C1 segment of cervical spinal cord (tissue), 14 donors: ENCODE measurements at places on chromosomes 5 and 9.

GRCh38 chr5:15717001-15717400 lies 217.0 kb downstream of the FBXL7 start:
- DNase-seq = no peak

DNA sequence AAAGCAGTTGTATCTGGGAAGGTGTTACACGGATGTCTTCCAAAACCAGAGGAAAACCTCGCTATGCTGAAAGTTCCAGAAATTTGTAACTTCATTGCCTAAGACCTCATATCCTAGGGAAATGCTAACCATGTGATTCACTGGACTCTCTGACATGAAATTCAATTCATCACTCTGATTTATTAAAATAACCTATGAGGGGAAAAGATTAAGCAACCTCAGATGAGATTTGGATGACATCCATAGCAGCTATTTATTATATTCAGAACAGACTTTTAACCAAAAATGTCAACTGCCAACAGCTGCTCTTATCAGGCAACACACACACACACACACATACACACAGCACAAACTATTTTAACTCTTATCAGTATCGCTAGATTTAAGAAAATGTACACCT lies 1006.4 kb upstream of the CTNND2 start:
- no peak for DNase-seq

GRCh38 chr5:43456556-43456955 lies 27.1 kb downstream of the TMEM267 start:
- DNase-seq = no peak

DNA sequence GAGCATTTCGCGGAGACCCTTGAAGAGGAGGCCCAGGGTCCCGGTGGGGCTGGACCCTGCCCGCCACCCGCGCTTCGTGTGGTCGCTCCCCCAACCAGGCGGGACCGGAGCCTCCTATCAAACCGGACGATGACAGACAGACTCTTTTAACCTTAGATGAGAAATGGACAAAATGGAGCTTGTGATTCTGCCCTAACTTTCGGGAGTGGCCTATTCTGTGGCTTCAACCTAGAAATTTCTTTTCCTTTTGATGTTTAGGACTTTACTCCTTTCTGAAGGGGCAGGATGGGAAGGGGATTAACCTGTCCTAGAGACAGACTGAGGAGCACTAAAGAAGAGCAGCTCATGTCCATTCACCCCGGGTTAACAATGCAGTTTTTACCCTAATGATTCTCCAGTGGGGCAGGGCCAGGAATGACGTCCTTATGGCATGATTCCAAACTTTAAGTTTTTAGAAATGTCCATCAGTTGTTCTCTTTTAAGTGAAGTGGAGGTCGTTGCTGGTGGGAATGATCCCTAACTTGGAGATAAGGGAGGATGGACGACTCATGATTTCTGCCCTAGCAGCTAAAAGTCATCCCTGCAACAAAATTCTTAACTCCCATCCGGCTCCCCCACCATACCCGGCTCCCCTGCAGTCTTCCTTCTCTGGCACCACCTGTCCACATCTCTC lies 1.0 kb downstream of the NIPSNAP3A start:
- no peak for DNase-seq

- DNase-seq = peak; percentile 67
Observed at GRCh38 chr5:62306896-62307689, 1.1 kb downstream of the KIF2A start.

- no peak for DNase-seq
Observed at GRCh38 chr5:44387921-44388320, 1.3 kb downstream of the FGF10 start.

DNA sequence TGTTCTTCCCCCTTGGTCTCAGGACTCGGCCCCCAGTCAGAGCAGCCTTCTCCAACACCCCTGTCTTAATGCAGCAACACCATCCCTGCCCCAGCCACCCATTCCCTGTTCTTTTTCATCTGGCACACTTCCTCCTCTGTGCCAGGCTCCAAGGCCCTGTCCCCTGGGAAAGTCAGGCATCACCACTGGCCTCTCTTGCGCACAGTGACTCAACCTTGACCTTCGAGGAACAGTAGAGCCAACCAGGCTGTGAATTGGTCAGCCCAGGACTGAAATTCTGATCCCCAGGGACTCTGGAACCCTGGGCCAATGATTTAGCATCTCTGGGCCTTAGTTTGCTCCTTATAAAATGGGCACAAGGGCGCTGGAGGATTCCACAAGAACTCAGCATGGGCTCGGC lies 10.5 kb upstream of the RALGDS start:
- DNase-seq = no peak

DNA sequence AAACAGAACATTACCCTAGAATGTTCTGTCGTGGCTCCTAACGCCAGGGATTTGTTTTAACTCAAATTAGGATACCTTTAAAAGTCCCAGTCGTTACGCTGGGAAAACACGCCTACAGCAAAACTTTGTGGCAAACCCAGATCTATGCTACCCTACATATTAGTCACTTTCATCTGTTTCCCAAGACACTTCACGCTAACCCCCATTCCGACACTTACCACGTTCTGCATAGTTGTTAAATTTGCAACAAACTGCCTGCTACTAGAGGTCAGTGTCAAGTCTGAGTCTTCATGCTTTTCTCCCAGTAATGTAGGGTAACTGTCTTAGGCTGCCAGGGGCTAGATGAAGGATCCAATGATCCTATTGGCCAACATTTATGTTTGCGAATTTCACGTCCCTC lies 140.3 kb downstream of the RASEF start:
- no peak for DNase-seq

- DNase-seq = no peak
Observed at GRCh38 chr5:110757118-110757729, 18.4 kb downstream of the SLC25A46 start.

DNA sequence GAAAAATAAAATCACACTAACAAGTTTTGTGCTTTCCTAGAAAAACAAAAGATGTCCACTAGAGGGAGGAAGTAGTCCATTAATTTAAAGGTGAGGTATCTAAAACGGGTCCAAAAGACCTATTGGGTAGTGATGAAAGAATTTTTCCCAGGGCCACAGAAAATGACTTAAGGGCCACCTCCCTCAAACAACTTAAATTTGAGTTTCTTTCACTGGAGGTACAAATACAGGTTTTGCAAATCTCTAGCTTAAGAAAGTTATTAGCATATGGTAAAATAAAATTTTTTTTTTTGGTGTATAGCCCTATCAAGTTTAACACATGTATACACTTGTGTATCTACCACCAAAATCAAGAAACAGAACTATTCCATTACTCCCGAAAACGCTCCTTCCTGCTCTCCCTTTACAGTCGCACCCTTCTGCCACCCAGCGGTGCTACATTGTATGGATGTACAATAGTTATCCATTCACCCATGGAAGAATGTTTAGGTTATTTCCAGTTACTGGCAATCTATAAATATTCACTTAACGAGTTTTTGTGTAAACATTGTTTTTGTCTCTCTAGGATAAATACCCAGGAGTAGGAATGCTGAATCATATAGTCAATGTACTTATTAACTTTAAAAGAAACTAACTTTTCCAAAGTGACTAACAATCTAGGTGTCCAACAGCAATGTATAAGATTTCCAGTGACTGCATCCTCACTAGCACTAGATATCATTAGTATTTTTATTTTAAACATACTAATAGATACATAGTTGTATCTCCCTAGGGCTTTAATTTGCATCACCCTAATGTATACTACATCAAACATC lies 21.9 kb downstream of the DEPDC1B start:
- DNase-seq = no peak

GRCh38 chr9:18473652-18474279 lies at the start of gene ADAMTSL1:
TSS of gene ADAMTSL1 (plus strand) at chr9:18474153. CDS start at chr9:18474233, 80 bp downstream.
- peak; percentile 19 for DNase-seq

DNA sequence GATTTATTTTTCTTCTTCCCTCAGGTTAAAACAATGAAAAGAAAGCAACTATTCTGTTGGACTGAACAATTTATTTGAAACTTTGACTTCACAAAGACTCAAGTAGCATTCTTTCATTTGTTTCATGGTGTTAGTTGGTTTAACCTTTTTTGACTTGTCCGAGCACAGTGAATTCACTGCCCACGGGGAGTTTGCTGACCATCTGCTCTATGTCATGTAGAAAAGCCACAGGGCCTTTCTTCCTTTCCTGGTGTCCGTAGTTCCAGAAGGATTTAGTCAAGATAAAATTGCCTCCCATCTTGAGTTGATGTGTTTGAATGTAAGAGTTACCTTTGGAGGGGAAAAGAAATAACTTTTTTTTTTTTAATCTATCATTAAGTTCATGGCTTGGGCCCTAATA lies 55.1 kb upstream of the ZNF608 start:
- DNase-seq = no peak

DNA sequence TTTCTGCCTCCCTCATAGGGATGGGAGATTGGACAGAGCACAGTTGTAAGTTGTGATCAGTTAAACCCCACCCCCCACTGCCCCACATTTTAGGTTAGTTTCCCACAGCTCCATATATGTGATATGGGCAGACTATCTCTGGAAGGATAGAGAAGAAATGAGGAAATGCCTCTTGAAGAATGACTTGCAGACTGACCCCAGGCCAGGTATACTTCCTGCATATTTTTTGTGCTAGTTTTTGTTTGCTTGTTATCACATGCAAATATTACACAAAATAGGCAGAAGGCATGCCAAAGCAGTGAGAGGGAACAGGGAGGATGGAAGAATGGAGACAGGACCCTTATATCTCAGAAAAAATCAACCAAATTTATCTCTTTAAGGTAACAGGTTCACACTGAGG lies 10.1 kb upstream of the GLRX start:
- DNase-seq = no peak

DNA sequence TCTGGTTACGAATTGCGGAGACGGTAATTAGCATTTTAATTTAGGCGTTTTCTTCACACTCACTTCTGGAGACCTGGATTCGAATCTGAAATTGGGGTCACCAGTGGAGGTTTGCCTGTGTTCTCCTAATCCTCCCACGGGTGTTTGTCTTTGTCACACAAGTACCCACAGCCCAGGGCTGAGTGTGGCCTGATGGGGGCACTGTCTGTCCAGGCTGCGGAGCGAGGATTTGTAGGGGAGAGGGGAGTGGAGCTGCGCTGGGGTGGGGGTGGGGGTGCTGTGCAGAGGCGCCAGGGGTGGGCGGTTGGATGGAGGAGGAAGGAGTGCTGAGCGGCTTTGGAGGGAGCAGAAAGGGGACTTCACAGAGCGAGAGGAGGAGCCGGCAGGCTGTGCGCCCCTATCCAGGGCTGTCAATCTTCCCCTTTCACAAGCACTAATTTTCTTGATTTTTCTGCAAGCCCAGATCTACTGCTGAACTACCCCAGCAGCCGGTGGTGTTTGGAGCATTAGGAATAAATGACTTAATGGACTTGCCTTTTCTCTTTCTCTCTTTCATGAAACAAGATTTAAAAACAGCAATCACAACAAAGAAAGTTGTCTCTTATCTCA lies 53.1 kb downstream of the TSPAN17 start:
- no peak for DNase-seq

DNA sequence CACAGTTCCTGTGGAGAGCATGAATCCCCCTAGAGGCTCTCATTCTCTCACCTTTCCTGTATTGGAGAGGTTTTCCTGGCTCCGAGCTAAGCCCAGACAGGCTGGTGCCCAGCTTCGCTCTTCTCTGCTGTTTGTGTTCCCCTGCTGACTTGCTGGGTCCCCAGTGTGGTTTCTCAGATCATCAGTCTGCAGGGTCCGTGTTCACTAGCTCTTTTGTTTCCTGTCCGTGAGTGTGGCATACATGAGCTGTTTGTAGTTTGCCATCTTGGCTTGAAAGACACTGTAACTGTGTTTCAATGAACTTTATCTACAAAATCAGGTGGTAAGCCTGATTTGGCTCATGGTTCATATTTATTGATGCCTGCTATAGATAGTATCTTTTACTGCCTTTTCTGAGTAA lies 23.8 kb downstream of the LOX start:
- no peak for DNase-seq

- no peak for DNase-seq
Observed at GRCh38 chr9:129240581-129241211, 62.6 kb upstream of the IER5L start.

GRCh38 chr5:178589180-178590140 lies 733 bp downstream of the COL23A1 start:
- DNase-seq = no peak

DNA sequence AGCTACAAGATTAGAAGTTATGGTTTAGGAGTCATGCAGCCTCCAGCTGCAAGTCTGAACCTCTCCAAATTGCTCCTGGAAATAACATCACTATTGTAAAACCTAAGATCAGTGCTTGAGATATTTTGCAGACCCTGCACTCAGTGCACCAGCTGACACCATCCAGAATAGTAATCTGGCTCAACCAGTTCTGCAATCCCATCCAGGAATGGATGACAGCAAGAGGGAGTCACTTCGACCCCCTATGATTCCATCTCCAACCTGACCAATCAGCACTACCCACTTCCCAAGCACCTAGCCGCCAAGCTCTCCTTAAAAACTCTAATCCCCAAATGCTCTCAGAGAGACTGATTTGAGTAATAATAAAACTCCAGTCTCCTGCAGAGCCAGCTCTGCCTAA lies 37.9 kb upstream of the NR4A3 start:
- no peak for DNase-seq

- DNase-seq = no peak
Observed at GRCh38 chr5:132669966-132670882, 3.6 kb upstream of the IL4 start.

DNA sequence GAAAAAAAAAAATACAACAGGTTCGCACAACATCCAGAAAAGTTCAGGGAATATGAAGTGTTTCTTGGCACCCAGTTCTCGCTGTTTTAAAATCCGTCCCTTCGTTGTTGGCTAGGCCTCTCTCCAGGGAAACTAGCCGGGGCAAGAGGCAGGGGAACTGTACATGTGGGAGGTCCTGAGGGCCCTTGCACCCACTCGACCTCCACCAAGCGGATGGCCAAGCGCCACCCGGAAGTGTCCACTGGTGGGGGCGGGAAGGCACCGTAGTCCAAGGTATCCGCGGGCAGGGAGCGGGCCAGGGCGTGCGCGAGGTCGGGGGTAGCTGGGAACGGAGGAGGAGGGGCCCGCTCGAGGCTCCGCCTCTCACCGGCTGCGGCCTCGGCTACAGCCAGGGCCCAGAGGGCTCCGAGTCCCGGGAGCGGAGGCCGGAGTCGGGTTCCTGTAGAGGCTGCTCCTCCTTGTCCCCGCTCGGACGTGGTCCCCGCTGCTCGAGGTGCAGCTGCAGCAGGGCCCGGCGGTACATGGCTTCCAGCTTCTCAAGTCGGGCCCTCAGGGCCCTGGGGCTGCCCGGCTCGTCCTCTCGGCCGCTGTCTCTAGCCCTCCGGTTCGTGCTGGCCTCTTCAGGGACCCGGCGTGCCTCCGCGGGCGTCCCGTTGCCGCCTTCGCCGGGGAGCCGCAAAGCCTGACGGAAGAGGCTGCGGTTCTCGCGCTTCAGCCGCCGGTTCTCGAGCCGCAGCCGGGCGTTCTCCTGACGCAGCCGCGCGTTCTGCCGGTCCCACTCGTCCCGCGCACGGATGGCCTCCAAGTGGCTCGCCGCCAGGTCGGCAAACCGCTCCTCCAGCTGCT lies 720 bp downstream of the TUSC1 start:
- peak; percentile 39 for DNase-seq

GRCh38 chr9:69168709-69169217 lies 5.3 kb upstream of the TJP2 start:
- DNase-seq = no peak

GRCh38 chr9:121220996-121221663 lies 19.5 kb upstream of the RAB14 start:
- DNase-seq = no peak
